ENCODE measurements at places on chromosomes 3 and 15.

- no peak for DNase-seq
Measured at GRCh38 chr15:75862796-75863195, 19.5 kb downstream of the UBE2Q2 start.

DNA sequence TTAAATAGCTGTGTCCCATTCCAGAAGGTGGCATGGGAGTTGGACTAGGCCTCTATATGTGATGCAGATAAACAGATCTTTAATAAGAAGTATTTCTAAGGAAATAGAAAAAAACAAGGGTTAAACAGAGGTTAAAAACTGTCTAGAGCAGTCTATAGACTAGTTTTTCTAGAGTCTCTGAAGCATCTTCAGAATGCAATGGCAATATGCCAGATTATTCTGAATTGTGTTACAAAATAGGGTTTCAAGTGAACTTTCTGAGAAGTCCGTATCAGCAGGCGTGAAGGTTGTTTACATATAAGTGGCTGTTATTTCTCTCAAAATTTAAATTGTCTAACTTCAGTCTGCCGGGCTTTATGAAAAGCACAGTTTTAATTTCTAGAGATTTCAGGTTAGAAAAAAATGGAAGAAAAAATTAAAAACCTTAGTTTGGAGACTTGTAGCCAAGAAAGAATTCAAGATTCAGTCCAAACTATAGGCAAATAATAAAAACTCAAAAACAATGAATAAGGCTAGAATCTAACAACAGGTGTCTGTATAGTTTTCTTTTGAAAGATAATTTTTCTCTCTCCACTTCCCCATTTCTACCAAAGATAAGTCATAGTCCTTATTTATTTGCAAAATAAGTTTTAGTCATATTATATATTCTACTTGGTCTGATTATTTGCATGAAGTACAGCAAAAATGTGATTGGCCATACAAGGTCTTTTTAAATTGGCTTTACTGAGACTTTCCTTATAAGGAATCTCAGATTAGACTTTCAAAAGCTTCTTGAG lies 55.2 kb downstream of the OSTN start:
- DNase-seq = no peak

DNA sequence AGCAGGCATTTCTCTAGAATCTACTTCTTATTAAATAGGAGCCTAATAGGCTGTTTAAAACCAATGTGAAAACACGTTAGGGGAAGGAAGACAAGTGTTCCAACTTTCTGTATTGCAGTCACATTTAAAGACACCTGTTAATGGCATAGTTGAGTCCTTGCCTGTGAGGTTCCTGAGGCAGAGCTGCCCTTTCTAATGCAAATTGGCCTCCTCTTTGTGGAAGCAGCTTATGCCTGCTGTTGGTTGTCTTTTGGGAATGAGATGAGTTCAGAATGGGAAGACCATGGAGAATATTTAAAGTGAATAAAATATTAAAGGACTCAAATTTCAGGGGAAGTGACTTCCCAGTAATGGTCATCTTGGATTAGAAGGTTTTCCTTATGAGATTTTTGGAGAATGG lies 51.2 kb downstream of the NEK11 start:
- DNase-seq = no peak

DNA sequence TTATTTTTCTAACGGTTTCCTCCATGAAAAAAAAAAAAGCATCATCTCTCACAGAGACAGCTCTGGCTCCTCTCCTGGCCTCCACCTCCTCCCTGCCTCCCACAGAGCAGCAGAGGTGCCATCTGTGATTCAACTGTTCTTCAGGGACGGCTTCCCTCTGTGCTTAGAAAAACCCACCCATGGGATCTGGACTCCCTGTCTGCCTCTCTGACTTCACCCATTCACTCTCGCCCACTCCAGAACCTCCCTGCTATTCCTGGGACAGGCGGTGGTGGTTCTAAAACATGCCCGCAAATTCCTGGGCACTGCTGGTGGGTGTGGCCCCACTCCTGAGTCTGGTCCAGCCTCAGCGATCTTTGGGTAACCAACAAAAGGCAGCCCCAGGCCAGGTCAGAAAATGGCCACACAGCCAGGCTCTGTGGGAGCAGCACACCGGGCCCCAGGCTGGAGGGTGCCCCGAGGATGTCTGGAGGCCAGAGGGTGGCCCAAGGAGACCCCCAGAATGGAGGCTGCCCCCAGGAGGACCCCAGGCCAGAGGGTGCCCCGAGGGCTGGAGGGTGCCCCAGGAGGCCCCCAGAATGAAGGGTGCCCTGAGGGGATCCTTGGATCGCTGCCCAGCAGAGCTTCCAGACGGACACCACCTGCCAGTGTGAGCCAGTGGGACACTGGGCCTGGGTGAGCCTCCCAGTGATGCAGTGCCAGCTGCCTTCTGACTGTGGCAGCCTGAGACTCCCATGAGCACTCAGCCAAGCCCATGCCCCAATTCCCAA lies 2.6 kb upstream of the CHST13 start:
- DNase-seq = no peak

GRCh38 chr3:16055606-16056211 lies 118.8 kb upstream of the GALNT15 start:
- no peak for DNase-seq

- DNase-seq = no peak
Measured at GRCh38 chr3:146044046-146044445, 116.9 kb downstream of the PLOD2 start.

- no peak for DNase-seq
Measured at GRCh38 chr15:29910068-29910467, 87.8 kb upstream of the TJP1 start.

- no peak for DNase-seq
Measured at GRCh38 chr3:132898141-132898540, 140.1 kb upstream of the TMEM108 start.

- no peak for DNase-seq
Measured at GRCh38 chr15:74962671-74963070, 6.1 kb upstream of the RPP25 start.

DNA sequence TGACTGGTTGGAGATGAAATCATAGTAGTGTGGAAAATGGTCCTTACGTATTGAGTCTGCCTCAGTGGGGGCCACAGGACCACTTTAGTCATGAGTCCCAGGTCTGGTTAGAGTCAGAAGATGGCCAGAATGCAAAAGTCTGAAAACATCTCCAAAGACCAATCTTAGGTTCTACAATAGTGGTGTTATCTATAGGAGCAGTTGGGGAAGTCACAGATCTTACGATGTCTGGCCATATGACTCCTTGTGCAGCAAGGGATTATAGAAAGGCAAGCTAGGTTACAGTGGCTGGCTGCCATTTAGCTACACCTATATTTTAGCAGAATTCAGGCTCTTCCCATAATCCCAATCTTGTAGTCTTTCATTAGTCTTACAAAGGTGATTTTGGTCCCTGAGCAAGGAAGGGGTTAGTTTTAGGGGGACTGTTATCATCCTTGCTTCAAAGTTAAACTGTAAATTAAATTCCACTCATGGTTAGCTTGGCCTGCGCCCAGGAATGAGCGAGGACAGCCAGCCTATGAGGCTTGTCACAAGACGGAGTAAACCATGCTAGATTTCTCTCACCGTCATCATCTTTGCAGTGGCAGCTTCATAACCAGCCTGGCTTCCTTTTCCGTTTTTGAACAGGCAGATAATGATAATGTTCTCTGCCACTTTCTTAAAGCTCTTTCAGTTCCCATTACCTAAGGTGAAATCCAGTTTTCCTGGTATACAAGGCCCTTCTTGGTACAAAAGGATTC lies 134.1 kb downstream of the VPS8 start:
- no peak for DNase-seq

- no peak for DNase-seq
Measured at GRCh38 chr3:129254536-129255230, 5.3 kb downstream of the COPG1 start.

DNA sequence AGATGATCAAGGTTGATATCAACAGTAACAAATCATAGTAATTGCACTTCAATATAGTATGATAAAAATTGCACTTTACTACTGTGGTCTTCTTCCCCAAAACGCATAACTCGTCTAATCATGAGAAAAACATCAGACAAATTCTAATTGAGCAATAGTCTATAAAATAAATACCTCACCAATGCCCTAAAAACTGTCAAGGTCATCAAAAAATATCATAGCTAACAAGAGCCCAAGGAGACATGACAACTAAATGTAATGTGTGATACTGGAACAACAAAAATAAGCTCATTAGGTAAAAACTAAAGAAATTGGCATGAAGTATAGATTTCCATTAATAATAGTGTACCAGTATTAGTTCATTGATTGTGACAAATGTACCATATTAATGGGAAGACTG lies 85.6 kb upstream of the LRRC3B start:
- no peak for DNase-seq

GRCh38 chr3:72727172-72727571 lies 121.1 kb downstream of the SHQ1 start:
- DNase-seq = no peak

DNA sequence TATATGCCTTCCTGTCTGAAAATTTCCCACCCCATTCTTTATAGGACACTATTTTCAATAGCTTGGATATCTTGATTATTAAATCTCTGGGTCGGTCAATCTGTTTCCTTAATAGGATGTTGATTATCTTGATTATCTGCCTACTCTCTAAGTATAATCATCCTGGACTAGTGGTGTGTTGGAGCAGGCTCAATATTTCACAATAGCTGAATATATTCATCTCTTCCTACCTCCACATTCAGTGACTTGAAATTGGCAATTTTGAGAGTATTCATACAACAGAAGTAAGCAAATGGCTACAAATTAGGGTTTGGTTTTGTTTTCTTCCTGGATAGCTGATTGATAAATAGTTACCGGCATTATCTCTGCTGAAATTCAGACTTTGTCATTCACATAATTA lies 1162.6 kb downstream of the ROBO1 start:
- DNase-seq = no peak

DNA sequence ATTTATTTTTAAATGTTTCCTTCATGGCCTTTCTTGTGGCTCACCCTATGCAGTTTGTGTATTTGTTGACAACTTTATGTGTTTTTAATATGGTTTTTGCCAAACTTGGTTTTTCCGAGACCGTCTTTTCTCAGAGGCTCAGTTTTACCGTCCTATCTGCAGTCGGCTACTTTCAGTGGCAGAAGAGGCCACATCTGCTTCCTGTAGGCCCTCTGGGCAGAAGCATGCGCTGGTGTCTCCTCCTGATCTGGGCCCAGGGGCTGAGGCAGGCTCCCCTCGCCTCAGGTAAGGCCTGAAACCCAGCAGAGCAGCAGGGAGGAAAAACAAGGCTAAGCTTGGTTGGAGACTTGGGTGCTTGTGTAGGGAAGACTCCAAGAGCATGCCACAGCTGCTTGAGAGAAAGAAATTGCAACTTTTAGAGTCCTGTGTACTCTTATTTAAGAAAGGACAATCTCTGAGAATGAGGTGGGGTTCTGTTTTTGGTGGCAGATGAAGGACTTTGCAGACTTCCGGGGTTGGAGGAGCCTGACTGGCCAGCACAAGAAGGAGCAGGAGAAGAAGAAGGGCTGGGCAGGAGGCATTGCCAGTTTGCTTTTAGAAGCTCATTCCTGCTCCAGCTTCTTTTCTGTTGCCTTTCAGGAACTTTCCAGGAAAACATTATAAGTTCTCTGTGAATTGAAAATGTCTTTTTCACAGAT lies at the start of gene TIGIT:
Gene TIGIT (plus strand): TSS at position 191 of the 698 bp plus-strand sequence. CDS start 34 bp downstream, at position 225.
- no peak for DNase-seq

- DNase-seq = no peak
Measured at GRCh38 chr3:126746395-126747177, 42.5 kb downstream of the CHCHD6 start.

- DNase-seq = no peak
Measured at GRCh38 chr15:29018120-29018805, 132.5 kb downstream of the APBA2 start.

DNA sequence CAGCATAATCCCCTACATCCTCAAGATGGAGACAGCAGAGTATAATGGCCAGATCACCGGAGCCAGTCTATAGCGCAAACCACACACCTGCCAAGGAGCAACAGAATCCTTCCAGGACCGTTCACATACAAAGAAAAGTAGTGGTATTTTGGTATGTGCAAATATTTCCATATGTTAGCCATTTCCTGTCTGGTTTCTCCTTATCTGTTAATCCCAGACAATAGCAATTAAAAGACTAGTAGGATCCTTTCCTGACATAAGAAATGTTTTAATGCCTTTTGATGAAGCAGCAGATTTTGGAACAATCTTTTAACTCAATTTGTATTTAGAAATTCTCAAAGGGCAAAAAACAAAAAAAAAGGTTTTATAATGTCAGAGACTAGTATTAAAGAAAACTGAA lies 22.2 kb downstream of the MRPS25 start:
- DNase-seq = no peak

- DNase-seq = no peak
Measured at GRCh38 chr15:43792761-43793476, 799 bp downstream of the SERF2 start.

DNA sequence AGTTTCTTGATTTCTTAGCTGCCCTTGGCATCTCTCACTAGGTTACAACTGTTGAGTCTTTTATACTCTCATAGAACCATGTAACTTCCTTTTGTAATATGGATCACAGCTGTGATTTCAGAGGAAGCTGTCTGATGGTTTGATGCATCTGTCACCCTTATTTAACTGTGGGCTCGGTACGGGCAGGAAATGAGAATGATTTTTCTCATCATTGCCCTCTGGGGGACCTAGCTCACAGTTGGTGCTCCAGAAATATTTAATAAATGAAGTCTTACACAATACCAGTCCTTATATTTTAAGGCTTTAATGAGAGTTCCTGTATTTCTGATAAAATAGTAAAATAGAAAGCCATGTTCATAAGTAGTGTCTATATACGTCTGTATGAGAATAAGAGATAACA lies 151.2 kb downstream of the EBLN2 start:
- DNase-seq = no peak

DNA sequence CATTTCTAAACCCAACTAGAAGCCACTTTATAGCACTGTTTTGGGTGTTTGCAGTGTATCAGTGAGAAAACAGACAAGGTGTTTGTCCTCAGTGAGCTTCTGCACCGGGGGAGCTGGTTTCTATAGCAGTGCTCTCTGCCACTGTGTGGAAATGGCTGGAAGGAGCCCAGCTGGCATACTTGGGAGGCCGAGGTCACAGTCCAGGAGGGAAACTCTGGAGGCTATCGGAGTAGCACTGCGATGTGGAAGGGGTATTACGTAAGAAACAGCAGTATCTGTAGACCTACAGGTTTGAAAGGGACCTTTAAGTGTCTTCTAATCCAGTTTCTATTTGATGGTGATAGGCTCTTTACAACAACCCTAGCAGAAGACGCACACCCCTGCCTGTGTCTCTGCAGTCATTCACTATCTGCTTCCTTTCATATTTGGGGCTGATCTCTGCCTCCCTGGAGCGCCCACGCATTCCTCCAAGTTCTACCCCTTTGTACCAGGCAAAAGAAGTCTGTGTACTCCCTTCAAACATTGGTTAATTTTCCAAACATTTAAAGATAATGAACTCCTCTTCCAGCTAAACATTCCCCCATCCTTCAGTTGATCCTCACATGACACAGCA lies 87.4 kb upstream of the ADAMTS17 start:
- no peak for DNase-seq
